Suppressor macrophage (primary cell): ENCODE measurements at places on chromosomes 16 and 17.
A peak's percentile ranks its signal among the peaks of the same experiment; 100 is the strongest.

DNA sequence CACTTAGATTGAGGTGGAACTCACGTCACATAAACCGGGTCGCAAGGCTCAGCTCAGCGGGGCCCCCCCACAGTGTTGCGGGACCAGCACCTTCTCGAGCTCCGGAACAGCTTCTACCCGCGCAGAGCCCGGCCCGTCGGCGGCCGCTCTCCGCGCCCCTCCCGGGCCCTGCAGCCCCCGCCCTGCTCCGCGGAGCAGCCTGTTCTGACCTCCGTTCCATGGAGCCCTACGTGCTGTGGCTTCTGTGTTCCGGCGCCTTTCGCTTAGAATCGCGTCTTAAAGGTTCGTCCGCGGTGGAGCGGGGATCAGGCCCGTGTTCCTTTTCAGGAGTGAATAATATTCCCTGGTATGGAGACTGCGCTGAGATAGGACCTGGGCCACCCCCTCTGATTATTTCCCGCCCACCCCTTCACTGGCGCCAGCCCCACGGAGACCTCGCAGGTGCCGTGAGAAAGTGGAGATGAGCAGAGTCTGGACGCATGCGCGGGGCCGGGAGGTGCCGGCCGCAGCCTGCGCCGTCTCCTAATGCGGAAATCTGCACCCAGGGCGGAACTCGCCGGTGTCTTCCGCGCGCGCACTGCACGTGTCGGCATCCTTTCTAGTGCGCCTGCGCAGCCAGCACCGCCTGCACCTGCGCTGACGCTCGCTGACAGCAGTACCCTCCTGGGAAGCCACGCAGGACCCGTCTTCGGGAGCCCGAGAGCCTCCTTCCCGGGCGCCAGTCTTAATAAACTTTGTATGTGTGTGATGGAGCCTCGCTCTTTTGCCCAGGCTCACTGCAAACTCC is 30.9 kb downstream of the ZNF778 start:
- DNase-seq, result no peak

DNA sequence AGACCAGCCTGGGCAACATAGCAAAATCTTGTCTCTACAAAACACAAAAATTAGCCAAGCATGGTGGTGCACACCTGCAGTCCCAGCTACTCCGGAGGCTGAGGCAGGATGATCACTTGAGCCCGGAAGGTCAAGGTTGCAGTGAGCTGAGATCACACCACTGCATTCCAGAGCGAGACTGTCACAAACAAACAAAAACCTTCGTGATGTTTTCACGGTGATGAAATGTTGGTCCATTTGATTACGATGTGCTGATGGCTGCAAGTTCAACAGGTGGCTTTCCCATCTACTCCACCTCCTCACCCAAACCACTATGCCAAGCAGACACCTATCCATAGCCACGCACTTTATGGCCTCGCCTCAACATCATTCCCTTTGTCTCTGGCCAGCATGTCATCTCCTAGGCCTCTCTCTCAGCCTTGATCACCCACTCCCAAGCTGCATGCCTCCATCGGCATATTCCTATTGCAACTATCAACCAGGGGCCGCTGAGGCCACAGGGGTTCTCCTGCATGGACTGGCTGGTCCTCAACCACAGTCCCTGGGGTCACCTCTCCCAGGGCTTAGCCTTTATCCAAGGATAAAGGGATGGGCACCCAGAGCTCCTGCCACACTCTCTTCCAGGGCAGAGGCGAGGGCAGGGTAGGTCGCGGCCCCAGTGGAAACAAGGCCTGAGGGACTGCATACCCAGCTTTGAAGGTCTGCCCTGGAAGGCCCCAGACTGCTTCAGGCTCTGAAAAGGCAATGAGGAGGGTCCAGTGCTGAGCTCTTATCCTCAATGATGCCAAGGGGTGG is 17.1 kb upstream of the ALOX15B start:
- DNase-seq, result no peak

DNA sequence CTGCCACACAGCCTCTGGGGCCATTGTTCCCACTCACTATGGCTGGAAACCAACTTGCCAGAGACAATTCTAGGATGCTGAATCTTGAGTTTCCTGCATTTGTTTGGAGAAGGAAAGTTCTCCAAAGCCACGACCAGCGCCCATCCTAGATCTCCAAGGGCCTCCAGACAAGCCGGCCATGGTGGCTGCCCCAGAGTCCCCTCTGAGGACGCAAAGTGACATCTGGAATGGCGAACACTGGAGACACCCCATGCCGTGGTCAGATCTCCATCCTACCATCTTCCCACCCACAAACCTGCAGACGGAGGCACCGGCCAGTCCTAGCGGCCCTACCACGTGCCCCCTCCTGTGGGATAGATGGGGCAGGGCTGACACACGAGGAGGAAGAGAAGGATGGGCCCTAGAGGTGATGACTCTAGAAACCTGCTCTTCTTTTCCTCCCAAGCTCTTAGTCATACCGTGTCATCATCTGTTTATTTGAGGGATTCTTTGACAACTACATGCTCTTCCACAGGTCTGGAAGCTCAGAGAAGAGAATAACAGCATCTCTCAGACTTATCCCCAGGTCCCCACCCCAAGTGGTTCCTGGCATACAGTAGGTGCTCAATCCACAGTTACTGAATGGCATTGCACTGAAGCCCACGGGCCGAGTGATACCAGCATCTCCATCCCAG is 71.3 kb downstream of the MYH11 start:
- DNase-seq, result no peak

DNA sequence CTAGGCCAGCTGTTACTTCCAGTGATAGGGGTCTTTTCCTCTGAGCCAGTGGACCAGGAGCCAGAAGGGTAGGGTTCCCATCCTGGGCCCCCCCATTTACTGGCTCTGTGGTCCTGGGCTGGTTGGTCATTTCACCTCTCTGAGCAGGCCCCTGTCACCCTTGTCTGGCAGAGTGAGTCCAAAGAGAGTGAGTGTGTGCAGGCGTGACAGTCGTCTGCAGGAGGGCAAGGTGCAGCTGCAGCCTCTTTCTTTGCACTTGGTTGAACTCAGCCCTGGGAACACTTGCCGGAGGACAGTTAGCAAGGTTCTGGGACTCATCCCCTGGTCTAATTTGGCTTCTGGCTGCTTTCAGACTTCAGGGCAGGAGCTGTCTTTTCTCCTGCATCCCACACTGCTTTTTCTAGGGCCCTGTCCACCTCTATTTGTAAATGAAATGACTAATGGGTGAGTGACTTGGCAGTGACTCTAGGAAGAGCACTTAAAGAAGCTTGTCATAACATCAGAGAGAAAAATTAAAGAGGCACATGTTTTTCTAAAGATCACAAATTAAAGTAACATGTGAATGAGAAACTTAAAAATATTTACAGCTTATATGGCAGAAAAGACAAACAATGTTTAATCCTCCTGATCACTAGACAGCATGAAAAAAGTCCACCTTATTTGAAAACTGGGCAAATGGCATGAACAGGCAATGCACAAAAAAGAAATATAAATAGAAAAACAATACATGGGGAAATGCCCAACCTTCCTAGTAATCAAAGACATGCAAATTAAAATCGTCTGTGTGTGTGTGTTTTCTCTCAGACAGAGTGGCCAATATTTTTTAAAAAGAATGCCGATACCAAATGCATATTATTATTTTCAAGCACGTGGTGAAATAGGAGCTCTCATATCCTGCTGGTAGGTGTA is 137.5 kb downstream of the NTN1 start:
- DNase-seq, result no peak

- DNase-seq, result peak; percentile 52
Observed at GRCh38 chr17:40303708-40304551, 5.0 kb upstream of the RARA start.
